ENCODE measurements at places on chromosomes 13 and 19. TPM values are rescaled to one million over a fixed set of nuclear protein-coding genes. Genes with fewer than 3 reads are reported as not detected.

Gene VMAC
- total RNA-seq, result 2.1 TPM

Gene SAMD1
- total RNA-seq, result 51.1 TPM

Gene IGFL4
- total RNA-seq, result not detected

Gene DIAPH3
- 0.32 TPM for total RNA-seq

Gene SPRED3
- 0.40 TPM for total RNA-seq

Gene ZFR2
- not detected for total RNA-seq

Gene ZIM2
- total RNA-seq, result not detected

- no peak for DNase-seq
Observed at GRCh38 chr19:11064831-11065303, 24.4 kb upstream of the LDLR start.

- DNase-seq, result no peak
Observed at GRCh38 chr13:111225166-111225565, 95.3 kb upstream of the TEX29 start.

- DNase-seq, result no peak
Observed at GRCh38 chr13:27662738-27663470, 41.2 kb downstream of the POLR1D start.

GRCh38 chr19:43765109-43765876 is 10.5 kb upstream of the SMG9 start:
- peak; percentile 61 for DNase-seq

- no peak for DNase-seq
Observed at GRCh38 chr19:13022111-13022858, 27.0 kb downstream of the NFIX start.

DNA sequence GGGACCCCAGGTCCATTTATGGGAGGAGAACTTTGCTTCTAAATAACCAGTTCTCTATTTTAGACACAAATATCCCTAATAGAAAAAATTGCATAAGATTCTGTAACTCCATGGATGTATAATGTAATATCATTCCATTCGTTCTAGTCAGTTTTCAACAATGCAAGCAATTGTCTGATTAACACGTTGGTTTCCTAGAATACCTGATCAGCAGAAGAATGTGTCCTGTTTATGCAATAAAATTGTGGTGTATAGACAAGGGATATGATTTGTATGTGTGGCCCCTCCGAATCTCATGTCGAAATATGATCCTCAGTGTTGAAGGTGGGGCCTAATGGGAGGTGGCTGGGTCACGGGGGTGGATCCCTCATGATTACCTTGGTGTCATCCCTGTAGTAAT is 62.1 kb downstream of the RUBCNL start:
- DNase-seq, result no peak

DNA sequence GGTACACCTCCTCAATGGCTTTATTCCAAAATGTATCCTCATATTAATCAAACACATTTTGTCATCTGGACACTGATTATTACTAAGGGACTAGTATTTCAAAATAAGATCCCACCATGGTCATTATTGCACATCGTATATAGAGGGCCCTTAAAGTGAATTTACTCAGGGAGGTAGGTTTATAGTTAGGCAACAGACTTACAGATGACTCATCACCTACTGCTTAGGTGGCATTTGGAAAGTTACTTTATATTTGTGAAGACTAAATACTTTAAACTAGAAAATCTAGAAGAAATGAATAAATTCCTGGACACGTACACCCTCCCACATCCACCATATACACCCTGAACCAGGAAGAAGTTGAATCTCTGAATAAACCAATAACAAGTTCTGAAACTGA is 353.0 kb downstream of the KCTD12 start:
- no peak for DNase-seq

DNA sequence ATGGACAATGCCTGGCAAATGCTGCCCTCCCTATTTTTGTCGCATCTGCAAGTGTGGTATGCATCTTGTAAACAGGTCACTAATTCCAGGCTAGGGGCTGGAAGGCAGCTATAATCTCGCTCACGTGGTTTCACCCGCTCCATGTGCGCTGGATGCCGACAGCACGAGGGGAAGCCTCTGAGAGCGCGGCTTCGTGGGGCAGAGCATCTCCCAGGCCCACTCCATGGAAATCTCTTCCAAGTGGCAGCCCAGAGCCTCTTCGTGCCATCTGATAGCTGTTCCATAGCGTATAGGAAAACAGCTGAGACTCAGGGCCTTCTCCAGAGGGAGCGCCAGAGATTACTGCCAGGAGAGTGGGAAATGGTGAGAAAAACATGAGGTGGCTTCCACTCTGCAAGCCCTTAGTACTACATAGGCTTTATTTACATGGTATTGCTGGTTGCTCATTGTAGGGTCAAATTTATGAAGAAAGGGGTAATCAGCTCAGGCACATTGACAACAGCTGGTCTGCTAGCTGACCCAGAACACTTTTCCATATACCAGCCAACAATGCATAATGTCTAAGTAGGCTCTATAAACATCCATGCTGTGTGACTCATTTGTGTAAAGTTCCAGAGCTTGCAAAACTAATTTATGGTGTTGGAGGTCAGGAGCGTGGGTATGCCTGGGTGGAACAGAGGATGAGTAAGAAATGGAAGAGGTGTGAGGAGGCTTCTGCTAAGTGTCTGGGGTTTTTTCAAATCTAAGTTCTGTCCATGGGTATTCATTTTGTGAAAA is 165.2 kb downstream of the SHISA2 start:
- DNase-seq, result no peak

DNA sequence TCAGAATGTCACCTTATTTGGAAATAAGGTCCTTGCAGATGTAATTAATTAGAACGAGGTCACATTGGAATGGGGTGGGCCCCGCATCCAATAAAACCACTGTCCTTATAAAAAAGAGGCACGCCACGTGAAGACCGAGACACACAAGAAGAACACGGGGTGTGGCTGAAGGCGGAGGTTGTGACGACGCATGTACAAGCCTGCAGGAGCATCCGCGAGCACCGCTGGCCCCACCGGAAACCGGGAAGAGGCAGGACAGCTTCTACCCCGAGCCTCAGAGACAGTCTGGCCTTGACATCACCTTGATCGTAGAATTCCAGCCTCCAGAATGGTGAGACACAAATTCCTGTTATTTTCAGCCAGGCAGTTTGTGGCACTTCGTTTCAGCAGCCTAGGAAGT is 177.9 kb downstream of the COL4A1 start:
- no peak for DNase-seq

GRCh38 chr13:29844441-29844840 is 6.0 kb downstream of the UBL3 start:
- DNase-seq, result no peak

GRCh38 chr13:83780227-83780626 is 102.0 kb downstream of the SLITRK1 start:
- DNase-seq, result no peak

DNA sequence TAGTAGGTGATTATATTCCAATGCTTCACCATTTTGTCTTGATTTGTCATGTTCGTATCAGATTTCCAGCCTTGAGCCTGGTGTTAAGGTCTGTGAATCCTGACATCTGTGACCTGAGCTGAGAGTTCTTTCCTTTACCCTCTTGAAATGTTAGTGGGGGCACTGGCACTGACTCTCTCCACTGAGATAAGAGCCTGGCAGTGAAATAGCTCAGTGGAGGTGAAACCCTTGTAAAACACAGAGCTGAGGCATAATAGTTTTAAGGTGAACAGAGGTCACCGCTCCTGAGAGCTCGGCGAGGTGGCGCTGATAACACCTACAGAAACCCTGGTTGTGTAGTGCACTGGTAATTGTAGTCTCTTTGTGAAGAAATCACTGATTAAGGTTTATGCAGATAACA is 748.2 kb downstream of the DIAPH3 start:
- DNase-seq, result no peak

- DNase-seq, result no peak
Observed at GRCh38 chr19:56177564-56178243, 1.9 kb downstream of the GALP start.

- no peak for DNase-seq
Observed at GRCh38 chr19:36460046-36460445, 29.3 kb downstream of the ZNF566 start.

GRCh38 chr13:92573467-92574057 is 653.0 kb upstream of the GPC6 start:
- no peak for DNase-seq

DNA sequence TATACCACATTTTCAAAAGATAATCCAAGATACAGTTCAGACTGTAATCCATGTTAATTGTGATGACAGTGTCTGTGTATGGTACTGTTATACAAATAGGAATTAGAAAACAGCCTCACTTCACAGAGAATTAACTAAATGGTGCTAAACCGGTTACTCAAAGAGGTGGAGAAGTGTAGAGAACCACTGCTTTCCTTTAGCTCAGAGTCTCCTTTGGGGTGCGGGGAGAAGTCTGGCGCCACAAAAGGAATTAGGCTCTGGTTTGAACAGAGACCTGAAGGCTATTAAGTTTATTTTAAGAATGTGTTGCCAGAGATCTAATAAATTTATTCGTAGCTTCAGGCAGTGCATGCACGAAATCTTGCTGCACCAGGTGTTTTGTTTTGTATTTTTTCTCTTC is 65.8 kb downstream of the FREM2 start:
- DNase-seq, result no peak

DNA sequence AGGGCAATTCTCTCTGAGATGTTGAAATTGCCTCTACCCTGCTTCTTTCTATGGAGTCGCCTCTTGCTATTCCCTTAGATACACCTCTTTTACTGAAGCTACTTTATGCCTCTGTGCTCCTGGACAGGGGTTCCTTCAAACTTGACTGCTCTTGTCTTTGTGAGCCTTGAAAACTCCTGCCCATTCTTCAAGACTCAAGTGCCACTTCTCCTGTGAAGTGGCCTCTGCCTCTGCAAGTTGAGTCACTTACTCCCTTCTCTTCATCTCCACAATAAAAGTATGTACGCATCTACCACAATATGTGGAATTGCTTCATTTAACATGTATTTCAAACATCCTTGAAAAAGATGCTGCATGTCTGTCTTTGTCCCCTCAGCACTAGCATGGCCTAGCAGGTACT is 66.0 kb upstream of the TPP2 start:
- no peak for DNase-seq

Measured in Right ventricle myocardium superior (tissue), 1 donor.